ENCODE measurements at places on chromosomes 4 and X.

- DNase-seq, result no peak
These were observed 94.8 kb upstream of the SMIM10 start for GRCh38 chrX:134895805-134896581.

GRCh38 chr4:146472404-146472803, 49.3 kb downstream of the SLC10A7 start:
- DNase-seq, result no peak

DNA sequence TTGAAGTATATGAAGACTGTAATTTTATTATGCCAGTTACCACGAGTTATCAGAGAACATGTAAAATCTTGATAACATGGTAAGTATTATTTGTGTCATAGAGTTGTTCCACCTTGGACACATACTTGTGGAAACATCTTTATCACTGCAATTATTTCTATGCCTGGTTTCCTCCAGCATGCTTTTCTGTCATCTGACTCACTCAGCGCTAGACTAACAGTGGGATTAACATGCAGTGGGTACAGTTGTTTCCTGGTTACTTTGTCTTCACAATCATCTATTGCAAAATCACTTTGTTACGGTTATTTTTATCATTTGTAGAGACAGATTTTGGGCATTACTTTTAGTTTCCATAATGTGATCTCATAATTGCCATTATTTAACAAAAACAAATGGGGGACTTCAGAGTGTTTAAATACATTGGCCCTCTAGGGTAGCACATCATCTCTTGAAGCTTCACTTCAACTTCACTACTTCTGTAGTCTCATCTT, at the start of gene STATH:
STATH (plus strand) TSS at position 441 of the 491 bp plus-strand sequence. CDS start 2,472 bp downstream, outside the sequence.
- DNase-seq, result no peak

DNA sequence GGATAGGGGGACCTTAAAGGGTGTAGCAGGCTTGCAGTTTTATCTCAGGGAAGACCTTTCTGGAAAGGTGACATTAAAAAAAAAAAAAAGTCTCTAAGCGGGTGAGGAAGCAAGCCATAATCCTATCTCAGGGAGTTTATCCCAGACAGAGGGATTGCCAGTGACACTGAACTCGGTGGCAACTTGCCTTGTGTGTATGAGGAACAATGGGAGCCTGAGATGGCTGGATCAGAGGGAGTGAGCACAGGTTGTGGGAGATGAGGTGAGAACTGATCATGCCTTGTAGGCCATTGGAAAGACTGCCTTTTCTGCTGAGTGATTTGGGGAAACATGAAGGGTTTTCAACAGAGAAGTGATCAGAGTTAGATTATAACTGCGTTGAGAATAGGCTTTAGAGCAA, 31.1 kb downstream of the DTHD1 start:
- DNase-seq, result no peak

DNA sequence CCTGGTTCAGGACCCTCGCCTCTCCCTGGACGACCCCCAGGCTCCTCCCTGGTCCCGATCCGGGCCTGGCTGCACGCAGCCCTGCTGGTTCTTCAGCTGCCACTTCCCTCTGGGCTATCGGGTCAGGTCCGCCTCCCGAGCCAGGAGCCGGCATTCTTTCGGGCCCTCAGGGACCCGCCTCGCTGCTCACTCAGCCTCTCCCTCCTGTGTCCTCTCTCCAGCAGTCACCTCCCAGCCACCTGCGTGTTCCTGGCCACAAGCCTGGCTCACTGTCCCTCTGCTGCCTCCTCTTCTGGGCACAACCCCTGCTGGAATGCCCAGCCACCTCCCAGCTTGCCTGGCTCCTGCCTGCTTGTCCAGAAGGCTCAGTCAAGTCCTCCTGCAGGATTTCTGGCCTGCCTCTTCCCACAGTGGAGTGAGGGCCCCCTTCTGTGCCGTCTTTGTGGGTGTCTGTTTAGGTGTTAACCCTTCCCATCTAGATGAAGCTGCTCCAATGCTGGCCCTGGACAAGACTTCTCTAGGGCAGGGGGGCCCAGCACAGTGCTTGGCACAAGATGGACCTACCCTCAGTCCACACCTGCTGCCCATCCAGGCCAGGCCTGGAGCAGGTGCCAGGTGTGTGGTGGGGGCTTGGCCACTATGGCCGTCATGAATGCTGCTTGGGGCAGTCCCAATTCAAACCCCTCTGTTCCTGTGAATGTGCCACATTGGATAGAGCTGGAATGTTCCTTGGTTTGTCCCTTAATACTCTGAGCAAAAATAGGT, 2.2 kb downstream of the WFS1 start:
- no peak for DNase-seq

DNA sequence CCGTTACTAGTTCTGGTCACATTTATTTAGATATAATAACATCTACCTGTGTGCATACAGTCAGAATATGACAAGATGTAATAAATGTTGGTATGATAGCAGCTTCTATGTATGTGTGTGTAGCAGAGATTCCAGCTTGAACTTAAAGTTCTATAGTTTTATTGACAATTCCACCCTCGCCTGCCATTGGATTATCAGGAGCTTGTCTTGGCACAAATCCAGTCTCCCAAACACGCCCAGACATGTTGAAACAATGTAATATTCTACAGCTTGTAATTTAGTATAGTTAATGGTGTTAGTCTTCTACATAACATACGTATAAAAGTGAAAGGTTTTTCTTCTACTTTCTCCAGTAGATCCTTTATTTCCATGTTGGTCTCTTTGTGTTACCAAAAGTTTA, 44.4 kb downstream of the BBS12 start:
- no peak for DNase-seq

DNA sequence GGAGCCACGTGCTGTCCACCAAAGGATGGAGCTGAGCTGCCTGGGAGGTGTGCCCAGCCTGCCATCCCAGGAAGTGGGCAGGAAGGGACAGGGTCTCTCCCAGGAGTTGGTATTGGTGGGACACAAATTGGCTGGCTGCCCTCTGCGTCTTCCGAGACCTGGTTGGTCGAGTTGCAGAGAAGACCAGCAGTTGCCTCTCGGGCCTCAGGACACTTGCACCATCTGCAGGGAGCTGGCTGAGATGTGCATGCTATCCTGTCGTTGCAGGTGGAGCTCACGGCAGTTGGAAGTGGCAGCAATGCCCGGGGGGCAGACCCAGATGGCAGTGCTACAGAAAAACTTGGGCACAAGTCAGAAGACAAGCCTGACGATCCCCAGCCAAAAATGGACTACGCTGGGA, 30.2 kb downstream of the BCORL1 start:
- DNase-seq, result no peak

GRCh38 chrX:53087388-53087831, 5.2 kb downstream of the TSPYL2 start:
- no peak for DNase-seq

DNA sequence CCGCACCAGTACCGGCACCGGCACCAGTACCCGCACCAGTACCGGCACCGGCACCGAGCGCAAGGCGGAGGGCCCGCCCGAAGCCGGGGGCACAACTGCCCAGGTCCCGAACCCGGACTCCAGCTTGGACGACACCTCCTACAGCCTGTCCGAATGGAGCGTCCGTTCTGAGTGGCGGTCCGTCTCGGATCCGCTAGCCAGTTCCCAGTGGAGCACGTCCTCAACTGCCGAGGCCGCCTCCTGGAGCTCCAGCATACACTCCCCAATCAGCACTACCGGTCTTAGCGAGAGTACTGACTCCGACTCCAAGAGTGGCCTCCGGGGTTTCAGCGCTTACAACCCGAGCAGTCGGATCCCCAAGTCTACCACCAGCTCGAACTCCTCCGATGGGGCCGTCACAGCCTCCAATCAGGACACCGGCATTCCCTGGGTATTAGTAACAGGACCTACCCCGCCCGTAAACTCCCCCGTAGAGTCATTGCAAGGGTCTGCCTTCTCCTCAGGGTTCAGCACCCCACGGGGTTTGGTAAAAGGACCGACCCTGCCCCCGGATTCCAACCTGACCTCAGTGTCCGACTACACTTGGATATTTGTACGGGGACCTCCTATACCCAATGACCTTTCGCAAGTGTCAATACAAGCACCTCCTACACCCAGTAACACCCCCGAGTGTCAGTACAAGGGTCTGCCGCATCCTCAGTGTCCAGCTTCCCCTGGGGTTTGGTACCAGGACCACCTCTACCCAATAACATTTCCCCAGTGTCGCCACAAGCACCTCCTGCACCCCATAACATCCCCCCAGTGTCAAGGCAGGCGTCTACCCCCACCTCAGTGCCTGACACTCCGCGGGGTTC, 721 bp upstream of the MAOA start:
- peak; percentile 23 for DNase-seq

- DNase-seq, result no peak
These were observed 58.2 kb downstream of the ARSJ start for GRCh38 chr4:113921089-113921794.

- DNase-seq, result no peak
These were observed 64.6 kb downstream of the KDM6A start for GRCh38 chrX:44937606-44938005.

- no peak for DNase-seq
These were observed 121.8 kb upstream of the GALNT7 start for GRCh38 chr4:173046818-173047217.
